ENCODE measurements at places on chromosomes 6 and 20.
A peak's percentile ranks its signal among the peaks of the same experiment; 100 is the strongest.

DNA sequence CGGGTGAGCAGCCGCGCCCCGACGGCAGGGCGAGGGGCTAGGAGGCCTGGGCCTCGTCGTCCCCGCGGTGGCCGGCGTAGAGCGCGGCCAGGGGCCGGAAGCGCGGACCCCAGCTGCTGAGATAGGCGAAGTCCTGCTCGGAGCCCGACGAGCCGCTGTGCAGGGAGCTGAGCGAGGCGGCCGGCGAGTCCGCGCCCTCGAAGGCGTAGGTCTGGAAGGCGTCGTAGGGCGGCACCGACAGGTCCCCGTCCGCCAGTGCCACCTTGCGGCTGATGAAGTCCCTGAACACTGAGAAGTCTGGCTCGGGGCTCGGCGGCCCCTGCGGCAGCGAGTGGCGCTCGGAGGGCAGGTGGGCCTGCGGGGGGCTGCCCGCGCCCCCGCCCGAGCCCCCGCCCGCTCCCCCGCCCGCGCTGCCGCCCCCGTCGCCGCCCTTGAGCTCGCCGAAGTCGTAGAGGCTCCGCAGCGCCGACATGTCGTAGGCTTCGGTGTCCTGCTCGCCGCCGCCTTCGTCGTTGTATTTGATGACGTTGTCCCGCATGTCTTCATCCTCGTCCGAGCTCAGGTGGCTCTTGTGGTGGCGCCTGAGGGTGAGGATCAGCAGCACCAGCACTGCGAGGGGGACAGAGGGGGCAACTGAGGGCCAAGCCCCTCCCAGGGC lies 56.5 kb downstream of the CD40 start:
- peak; percentile 61 for DNase-seq

DNA sequence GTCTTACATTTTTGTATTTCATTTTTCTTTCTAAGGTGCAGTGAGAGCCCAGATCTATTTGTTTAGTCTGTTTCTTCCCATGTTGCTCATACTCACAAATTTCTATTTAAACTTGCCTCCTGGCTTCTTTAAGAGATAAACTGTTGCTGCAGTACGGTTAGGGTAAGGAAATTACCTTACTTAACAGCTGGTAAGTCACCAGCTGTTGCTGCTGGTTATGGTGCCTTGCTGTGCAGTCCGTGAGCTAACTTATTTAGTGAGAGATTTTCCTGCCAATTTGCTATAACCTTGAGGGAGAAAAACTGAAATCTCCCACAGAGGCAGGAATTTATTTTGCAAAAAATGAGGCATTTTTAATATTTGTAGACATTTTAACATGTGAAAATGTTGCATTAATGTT lies 261.0 kb downstream of the UST start:
- DNase-seq: no peak

DNA sequence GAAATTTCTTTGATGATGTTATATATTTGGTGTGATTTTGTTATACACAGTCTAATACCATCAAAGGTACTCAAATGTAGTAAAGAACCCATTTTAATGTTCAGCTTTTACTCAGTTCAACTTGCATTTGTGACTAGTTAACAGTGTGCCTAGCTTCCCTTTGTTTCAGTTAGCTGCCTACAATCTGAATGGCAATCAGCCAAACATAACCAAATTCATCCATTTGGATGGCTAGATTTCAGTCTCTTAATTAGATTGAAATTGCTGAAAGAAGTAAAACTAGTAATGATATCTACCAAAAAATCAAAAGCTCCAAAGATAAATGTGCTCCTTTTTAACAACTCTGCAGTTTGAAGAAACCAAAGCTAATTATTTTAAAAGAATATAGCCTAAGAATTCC lies 6.9 kb downstream of the EPHA7 start:
- no peak for DNase-seq

DNA sequence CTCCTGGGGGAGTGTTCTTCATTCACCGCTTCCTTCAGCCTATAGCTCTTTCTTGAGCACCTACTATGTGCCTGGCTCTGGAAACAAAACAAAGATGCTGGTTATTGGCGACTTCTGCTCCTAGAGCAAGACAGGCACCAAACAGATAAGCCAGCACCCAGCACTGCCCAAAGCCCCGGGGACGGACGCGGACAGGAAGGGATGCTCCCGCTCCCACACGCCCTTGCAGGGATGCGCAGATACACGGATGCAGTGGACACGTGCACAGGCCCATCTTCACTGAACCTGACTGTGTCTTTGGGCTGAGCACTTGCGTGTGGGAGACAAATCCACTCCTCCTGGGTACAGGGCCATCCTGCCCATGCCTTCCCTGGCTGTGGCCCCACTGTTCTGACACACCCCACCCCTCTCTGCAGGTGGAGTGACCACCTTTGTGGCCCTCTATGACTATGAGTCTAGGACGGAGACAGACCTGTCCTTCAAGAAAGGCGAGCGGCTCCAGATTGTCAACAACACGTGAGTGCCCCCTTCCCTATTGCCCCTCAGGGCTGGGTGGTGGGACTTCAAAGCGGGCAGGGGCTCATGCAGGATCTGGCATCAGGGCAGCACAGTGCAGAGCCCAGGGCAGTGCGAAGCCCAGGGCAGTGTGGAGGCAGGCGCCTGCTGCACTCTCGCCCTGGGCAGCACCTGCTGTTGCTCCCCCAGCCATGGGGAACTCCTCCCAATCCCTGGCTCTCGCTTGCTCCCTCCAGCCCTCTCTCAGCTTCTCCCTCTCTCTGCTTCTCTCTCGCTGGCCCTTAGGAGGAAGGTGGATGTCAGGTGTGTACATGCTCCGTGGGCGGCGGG lies 39.9 kb downstream of the SRC start:
- no peak for DNase-seq

DNA sequence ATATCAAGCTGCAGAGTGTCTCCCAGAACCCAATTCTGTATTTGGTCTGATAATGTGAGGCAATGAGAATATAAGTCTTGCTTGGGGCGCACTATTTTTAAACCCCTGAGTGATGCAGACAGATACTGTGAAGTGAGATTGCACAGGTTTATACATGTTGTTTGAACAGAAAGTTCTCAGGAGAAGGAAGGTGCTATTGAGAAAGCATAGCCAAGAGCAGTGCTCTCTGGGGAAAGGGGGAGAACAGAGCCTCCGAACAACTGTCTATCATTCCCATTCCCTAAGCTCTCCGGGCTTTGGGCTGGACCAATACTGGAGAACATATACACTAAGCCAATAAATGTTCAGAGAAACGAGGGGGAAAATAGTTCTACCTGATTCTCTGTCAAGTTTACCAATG lies 75.8 kb downstream of the PERP start:
- DNase-seq: no peak

GRCh38 chr20:19256085-19256484 lies 43.6 kb downstream of the SLC24A3 start:
- no peak for DNase-seq

DNA sequence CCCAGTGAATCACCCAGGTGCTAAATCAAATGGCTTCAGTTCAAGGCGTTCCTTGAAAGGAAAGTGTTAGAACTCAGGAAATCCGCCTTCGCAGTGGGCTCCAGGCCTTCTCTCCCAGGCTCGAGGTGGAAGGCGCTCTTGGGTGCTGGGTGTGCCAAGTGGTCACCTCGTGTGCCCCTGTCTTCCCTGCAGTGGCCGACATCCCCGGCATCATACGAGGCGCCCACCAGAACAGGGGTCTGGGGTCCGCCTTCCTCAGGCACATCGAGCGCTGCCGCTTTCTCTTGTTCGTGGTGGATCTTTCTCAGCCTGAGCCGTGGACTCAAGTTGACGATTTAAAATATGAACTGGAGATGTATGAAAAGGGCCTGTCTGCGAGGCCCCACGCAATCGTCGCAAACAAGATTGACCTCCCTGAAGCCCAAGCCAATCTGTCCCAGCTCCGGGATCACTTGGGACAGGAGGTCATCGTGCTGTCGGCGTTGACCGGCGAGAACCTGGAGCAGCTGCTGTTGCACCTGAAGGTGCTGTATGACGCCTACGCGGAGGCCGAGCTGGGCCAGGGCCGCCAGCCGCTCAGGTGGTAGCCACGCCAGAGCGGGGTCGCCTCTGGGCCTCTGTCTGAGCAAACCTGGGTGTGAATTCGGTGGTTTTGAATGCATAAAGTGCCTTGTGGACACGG lies 17.8 kb downstream of the MTG2 start:
- DNase-seq: no peak

DNA sequence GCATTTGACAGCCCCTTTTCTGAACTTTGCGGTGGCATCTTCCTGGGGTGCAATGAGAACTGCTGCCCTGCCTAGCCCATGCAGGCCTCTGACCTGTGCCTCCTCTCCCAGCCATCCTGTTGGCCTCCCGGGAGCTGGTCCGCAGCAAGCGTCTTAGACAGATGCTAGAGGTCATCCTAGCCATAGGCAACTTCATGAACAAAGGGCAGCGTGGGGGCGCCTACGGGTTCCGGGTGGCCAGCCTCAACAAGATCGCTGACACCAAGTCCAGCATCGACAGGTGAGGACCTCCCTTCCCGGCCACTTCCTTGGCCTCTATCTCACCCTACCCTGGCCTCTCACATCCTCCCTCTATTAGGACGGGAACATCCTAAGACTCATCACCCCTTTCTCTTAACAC lies 37.6 kb downstream of the MOCS1 start:
- no peak for DNase-seq

GRCh38 chr6:37516920-37517405 lies 17.3 kb upstream of the CCDC167 start:
- no peak for DNase-seq

- no peak for DNase-seq
Measured at GRCh38 chr6:44725070-44725469, 337.6 kb downstream of the CDC5L start.

GRCh38 chr6:431504-431903 lies 40.0 kb downstream of the IRF4 start:
- DNase-seq: no peak

DNA sequence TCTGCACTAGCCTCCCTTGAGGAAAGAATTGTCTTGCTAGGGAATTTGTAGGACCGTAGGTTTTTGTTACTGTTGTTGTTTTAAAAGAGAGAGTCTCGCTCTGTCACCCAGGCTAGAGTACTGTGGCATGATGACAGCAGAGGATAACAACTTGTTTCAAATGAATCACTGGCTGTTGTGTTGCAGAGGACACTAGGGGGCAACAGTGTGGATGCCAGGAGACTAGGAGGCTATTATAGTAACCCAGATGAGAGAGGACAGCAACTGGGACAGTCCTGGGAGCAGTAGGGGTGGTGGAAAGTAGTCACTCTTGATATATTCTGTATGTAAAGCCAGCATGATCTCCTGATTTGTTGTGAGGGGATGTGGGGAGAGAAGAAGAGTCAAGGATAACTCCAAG lies 41.8 kb upstream of the LAMA4 start:
- no peak for DNase-seq

DNA sequence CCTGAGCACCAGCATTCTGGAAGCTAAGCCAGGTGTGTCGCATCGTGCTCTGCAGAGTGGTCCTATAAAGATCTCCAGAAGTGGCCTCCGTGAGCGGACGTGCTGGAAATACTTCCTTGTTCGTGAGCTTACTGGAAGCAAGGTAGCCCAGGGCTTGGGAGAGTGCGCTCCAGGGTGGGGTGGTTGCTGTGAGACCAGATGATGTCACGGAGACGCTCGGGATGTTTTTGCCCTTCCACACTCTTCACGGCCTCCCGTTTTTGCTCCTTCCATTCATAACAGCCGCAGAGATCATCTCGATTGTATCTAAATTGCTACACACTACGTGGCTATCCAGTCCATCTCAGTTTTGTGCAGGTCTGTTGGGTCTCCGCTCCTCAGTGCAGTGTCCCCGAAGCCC lies 373.4 kb downstream of the THBS2 start:
- DNase-seq: no peak

GRCh38 chr6:5446362-5447075 lies 185.2 kb downstream of the FARS2 start:
- DNase-seq: no peak

DNA sequence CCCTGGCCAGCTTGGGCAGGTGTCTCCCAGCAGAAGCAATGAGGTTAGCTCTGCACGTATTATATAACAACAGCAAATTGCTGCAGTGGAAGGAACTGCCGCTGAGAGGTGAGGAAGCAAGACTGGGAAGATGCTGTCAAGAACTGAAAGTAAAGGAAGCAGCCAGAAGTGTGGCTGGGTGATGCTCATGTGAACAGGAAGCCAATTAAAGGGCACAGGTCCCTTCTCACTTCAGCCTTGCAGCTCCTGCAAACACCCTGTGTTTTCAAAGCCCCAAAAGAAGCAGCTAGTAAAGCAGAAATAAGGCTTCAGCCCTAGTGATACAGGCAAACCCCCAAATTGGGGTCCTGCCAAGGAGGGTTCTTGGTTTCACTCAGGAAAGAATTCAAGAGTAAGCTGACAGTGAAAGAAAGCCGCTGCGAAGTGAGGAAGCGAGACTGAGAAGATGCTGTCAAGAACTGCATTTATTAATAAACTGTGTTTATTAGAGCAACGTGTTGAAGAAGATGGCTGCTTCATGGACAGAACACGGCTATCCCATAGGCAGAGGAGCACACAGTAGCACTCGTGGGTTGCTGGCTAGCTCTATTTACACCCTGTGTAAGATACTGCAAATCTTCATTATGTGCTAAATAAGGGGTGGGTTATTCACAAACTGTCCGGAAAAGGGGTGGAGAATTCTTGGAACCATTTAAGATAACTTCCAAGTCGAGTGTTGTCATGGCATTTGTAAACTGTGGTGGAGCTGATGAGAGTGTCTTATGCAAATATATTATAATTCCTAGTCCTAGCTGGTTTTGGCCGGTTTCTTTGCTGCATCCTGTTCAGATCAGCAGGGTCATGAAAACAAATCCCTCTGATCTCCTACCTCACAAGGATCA lies 152.2 kb downstream of the LINC00237 start:
- DNase-seq: no peak

- no peak for DNase-seq
Measured at GRCh38 chr6:51737580-51738360, 349.6 kb downstream of the PKHD1 start.

- DNase-seq: no peak
Measured at GRCh38 chr6:44528716-44529115, 141.2 kb downstream of the CDC5L start.

DNA sequence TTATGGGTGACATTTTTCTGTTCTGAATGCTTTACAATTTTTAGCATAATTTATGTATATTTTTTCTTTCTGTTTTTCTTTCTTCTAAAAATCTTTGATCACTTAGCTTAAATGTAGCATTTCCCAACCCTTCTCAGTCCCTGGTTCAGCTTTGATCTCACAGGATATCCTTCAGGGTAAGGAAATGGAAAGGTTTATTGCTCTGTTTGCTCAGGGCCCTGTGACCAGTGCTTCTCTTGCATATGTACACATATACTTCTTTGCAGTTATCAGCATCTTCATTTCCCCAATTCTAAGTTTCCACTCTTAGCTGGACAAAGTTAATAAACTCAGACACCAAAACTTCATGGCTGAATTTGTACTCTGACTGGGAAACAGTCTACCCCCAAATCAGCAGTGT lies 30.6 kb downstream of the TMEM74B start:
- no peak for DNase-seq

DNA sequence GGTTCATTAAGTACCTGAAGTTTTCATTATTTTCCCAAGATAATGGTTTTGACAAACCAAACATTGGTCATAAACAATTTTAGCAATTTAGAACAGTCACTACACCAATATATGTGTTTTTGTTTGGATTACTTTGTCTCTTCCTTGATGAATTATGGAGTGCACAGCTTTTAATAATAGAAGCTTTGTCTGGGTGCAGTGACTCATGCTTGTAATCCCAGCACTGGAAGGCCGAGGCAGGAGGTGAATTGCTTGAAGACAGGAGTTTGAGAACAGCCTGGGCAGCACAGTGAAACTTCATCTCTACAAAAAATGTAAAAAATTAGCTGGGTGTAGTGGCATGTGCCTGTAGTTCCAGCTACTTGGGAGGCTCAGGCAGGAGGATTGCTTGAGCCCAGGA lies 89.4 kb upstream of the ANKEF1 start:
- no peak for DNase-seq

- no peak for DNase-seq
Measured at GRCh38 chr20:10167040-10167439, 51.6 kb upstream of the SNAP25 start.

Data from CD4-positive, alpha-beta T cell treated with Interleukin-21 for 1 hour (primary cell).